ENCODE measurements at places on chromosomes 2 and 18.

DNA sequence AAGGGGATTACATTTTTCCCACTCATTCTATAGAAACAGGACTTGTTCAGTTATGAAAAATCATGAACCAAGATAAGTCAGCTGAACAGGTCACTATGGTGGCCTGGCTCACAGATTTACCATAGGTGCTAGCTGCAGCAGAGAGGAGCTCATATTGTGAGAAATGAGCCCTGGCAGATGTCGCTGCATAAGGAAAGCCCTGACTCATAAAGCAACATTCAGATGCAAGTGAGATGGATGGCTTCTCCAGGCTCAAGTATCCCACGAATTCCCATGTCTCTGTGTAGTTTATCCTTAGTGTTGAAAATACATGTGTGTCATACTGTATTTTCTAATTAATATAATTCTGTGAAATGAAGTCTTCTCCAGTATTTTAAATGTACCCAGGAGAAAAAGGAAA lies 115.0 kb upstream of the LHCGR start:
- no peak for DNase-seq

- no peak for DNase-seq
These were observed 336.5 kb downstream of the TNS1 start for GRCh38 chr2:217666338-217666737.

DNA sequence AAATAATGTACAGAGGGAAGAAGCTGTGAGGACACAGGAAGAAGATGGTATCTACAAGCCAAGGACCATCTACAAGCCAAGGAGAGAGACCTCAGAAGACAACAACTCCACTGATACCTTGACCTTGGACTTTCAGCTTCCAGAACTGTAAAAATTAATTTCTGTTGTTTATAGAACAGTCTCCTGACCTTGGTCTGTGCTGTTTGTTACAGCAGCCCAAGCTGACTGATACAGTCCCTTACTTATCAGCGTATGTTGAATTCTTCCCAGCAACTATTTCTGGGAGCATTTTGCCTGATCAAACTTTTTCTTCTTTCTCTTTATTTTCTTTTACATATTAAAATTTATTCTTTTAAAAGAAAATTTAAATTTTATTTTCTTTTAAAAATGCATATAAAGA lies 47.8 kb upstream of the IGFBP2 start:
- no peak for DNase-seq

GRCh38 chr2:157747695-157748370 lies 119.2 kb upstream of the ACVR1C start:
- no peak for DNase-seq

GRCh38 chr18:46209161-46209560 lies 105.0 kb downstream of the HAUS1 start:
- no peak for DNase-seq

- no peak for DNase-seq
These were observed 64.2 kb downstream of the MTCL1 start for GRCh38 chr18:8769509-8770095.

DNA sequence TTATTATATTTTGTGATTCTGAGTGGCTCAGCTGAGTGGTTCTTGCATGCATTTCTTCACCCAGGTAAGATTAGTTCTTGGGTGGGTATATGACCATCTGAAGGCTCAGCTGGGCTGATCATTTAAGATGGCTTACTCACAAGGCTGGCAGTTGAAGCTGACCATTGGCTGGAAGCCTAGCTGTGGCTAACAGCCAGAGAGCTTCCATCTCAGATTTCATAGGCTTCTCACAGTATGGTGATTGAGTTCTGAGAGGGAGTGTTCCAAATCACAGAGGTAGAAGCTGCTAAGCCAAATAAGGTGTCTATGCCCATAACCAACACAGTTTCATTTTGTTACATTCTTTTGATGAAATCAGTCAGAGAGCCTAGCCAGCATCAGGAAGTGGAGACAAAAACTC lies 117.4 kb upstream of the RPRM start:
- DNase-seq = no peak

DNA sequence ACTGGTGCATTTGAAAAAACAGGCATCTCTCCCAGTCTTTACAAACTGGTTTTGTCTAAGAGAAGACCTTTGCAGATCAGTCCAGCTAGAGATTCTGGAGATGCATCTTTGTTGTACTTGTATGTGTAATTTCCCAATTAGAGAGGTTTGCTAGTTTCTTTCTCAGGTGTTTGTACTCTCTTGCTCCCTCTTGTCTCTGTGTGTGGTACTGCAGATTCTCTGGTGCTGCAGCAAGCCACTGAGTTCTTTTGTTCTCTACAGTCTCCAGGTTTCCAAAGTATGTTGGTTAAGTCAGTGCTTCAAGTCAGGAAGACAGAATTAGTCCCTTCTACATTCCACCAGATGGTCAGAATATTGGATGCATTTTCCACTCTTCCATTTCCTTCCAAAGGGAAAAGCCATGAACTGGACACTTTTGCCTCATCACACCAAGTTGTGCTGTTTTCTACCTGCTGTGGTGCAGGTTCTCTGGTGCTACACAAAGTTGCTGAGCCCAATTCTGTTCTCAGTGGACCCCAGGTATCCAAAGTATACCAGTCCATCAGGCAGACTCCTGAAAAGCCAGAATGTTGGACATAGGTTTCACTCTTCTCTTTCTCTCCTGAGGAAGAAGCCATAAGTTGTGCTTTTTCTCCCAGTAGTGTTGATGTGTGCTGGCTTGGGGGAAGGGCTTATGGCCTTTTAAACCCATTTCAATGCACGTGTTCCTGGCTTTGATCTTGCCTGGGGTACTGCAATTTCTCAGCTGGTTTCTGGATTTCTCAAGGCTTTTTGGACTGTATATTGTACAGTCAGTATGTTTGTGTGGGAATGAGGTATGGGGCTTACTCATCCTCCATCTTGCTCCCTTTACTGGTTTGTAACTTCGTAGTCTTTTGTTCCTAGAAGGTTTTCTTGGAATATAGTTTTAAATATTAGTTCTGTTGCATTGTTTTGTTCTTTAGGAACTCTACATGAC lies 29.8 kb downstream of the EPC2 start:
- no peak for DNase-seq

- no peak for DNase-seq
These were observed 31.6 kb downstream of the SUCLG1 start for GRCh38 chr2:84427235-84428138.

- DNase-seq = no peak
These were observed 129.3 kb downstream of the RDH14 start for GRCh38 chr2:18430996-18431748.

GRCh38 chr2:61605245-61605644 lies 67.1 kb upstream of the XPO1 start:
- DNase-seq = no peak

DNA sequence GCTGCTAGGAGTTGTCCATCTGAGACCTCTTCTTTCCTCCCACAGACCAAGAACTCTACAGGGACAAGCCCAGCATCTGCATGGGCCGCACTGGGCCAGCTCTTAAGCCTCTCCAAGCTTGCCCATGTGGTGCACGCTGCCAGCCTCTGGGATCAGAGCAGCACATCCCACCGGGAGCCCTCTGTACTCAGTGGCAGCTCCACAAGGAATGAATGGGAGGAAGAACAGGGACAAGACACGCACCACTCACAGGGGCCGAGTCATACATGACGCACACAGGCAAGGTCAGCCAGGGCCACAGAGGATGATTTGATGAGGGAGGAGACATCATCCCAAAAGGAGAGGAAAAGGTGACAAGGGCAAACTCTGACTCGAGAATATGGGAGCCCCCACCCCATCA lies 268.3 kb downstream of the KLHL29 start:
- no peak for DNase-seq

DNA sequence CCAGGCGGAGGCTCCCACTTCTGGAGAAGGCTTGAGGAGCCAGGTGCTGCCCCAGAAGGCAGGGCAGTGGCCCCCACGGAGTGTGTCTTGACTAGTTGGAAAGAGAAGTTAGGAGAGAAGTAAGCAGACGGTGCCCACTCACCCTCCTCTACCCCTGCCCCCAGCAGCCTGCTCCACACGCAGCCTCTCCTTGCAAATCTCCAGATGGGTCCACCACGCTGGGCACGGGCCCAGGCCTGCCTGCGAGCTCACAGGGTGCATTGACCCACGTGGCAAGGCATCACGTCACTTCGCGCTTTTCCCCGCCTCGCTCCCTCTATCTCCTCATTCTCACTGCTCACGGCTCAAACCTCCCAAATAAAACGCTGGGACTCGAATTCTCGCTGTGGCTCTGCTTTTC lies 71.8 kb upstream of the RAB12 start:
- no peak for DNase-seq

DNA sequence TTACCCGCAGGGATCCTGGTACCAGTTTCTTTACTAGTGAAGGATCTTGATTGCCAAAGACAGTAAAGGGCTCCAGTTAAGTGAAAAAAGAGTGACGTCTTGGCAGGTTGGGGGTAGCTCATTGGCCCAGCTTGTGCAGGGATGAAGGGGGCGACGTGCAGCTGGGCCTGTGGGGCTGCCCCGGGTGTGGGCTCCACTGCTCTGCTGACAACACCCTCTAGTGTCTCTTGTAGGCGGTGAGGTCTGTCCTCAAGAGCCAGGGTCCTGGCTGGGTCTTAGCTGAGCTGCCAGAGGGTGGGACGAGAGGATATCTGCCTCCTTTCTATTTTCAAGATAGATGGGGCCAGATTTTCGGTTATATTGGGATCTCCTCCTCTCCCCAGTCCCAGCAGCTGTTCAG lies 6.1 kb downstream of the ARHGEF4 start:
- no peak for DNase-seq

DNA sequence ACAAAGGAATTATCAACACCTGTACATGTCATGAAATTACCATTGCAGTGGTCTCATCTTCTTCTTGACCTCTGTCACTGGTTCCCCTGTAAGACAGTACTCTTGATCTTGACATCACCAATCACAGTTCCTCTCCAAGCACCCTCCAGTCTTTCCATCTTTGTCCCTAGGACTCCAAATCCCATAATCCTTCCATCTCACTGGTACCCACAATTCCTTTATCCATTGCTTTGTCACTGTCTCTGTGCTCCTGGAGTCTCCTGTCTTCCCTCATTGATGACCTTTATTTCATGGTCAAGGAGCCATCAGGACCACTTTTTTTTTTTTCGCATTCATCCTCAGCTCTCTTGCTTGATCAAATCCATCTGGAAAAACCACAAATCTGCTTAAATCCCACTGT lies 56.7 kb downstream of the COL4A3 start:
- no peak for DNase-seq

GRCh38 chr2:98296440-98296839 lies 49.8 kb upstream of the CNGA3 start:
- no peak for DNase-seq

DNA sequence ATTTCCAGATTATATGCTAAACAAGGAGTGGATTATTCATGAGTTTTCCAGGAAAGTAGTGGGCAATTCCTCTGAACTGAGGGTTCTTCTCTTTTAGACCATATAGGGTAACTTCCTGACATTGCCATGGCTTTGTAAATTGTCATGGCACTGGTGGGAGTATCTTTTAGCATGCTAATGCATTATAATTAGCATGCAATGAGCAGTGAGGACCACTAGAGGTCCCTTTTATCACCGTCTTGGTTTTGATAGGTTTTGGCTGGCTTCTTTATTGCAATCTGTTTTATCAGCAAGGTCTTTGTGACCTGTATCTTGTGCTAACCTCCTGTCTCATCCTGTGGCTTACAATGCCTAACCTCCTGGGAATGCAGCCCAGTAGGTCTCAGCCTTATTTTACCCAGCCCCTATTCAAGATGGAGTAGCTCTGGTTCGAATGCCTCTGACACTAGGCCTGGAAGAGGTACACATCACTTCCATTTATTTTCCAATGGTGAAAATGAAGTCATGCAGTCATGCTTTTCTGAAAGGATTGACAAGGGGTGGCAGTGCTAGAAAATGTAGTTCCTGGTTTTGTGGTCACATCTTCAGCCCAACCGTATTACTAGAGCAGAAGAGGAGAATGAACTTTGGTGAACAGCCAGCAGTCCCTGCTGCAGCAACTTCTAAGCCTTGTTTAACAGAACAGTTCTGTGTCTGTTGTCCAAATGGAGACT lies 26.6 kb upstream of the ITGA4 start:
- no peak for DNase-seq

DNA sequence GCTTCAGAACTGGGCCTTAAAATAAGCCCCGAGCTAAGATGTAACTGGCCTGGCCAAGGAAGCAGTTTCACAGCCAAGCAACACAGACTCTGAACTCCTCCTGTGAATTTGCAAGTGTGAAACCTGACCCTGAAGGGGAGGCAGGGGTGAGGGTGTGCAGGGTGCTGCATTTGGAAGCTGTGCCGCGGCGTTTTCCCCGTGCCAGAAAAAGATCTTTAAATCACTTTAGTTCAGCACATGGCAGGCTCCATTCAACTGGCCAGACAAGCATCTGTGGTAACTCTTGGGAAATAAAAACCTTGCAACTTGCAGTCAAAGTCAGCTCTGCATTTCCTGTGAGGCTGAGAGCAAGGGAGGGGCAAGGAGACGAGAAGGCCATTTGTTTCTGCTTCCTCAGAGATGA lies 209.3 kb upstream of the SOX11 start:
- DNase-seq = no peak

GRCh38 chr18:43046322-43046721 lies 69.2 kb downstream of the RIT2 start:
- DNase-seq = no peak

- no peak for DNase-seq
These were observed 413.3 kb upstream of the TRIB2 start for GRCh38 chr2:12303181-12304030.

DNA sequence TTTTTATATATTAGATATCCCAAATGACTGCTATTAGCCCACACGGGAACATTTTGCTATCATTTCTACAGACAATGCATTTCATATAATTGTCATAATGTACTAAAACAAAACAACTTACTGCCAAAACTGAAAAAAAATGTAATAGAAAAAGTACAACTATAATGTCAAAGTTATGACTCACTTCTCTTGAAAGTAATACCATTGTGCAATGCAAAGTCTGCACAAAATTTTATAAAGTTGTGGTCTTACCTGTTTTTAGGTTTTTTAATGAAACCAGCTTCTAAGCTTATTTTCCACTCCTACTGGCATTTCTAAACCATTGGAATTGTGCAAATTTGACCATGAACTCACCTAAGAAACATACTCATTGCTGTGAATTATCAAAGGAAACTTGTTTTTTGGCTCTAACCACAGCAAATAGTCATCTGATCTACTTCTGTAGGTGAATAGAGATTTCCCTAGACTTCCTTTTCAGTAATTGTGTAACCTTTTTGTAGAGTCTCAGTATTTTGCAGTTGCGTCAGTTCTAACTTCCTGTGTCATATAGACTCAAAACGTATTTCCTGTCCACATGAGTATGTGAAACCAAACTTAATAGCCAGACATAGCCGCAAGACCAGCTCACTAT lies 31.9 kb upstream of the TFPI start:
- no peak for DNase-seq

DNA sequence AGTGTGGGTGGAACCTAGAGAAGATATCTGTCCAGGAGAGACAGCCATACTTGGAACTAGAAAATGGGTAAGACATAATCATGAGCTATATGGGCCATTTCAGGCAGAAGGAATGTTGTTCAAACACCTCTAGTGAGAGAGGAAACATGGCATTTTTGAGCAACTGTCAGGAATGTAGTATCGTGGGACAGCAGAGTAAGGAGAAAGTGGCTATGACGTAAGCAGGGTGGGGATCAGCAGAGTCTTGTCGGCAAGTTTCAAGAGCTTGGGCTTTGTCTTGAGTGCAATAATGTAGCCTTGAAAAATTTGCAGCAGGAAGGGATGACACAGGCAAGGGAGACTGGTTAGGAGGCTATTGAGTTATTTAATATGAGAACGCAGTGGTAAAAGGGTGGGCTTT lies 20.4 kb downstream of the SERPINB7 start:
- DNase-seq = no peak

GRCh38 chr2:105977212-105977611 lies 216.9 kb downstream of the UXS1 start:
- no peak for DNase-seq

- no peak for DNase-seq
These were observed 2.8 kb downstream of the NTSR2 start for GRCh38 chr2:11667194-11667593.

- no peak for DNase-seq
These were observed 19.3 kb downstream of the SOWAHC start for GRCh38 chr2:109633284-109633961.

All from activated CD4-positive, alpha-beta T cell treated with anti-CD3 and anti-CD28 coated beads, Interleukin-2, amount 50 U/mL, for 24 hours (primary cell).